ENCODE measurements at places on chromosomes 7 and 10.

- DNase-seq: no peak
Observed at GRCh38 chr10:9137368-9137767, 1082.9 kb downstream of the GATA3 start.

DNA sequence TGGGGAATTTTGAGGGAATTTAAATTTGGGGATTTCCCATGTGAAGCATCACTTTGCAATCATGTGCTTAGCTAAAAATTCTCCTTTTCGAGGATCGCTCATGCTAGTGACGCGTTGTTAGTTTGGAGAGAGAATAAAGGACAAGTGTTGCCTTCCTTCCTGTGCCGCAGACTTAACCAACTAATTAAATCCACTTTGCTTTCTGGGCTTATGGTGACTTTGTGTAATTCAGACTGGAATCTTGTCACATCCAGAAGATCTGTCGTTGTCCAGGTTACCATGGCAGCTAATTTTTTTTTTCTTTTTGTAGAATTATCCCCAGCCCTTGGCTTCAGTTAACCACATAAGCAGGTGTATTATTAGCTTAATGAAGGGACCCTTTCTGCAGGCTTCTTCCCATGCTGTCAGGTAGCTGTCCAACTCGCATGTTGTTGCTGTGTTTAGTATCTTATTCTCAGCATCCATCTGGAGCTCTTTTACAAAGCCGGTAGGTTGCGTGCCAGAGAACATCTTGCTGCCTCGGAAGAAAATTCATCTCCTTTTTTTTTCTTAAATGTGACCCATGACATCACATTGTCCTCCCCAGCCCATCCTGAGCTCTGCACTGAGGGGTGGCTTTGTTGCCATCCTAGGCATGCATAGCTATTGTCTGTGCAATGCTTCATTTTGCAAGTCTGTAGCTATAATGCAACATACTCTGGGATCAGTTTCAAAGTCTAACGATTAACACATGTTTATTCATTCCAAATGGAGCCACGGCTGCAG is 47.2 kb upstream of the NRP1 start:
- no peak for DNase-seq

GRCh38 chr7:128954150-128954549 is 16.4 kb downstream of the IRF5 start:
- DNase-seq: no peak

GRCh38 chr10:86033581-86033980 is 333.0 kb downstream of the GRID1 start:
- no peak for DNase-seq

DNA sequence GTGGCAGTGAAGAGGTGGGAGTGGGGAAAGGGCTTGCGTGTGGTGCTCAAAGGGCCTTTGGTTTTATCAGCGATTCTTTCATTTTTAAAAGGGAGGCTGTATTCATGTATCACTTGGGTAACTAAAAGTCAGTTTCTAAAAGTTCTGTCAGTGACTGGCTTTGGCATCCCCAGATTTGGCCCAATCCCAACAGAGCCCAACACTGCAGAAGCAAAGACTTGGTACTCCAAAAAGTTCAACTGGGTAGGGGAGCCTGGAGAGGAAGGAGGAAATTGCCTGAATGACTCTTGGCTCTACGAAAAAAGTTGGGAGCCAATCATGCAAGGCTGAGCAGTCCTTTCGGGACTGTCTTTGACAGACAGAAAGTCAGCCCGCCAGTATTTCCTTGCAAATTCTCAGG is 54.5 kb upstream of the COL13A1 start:
- DNase-seq: no peak

DNA sequence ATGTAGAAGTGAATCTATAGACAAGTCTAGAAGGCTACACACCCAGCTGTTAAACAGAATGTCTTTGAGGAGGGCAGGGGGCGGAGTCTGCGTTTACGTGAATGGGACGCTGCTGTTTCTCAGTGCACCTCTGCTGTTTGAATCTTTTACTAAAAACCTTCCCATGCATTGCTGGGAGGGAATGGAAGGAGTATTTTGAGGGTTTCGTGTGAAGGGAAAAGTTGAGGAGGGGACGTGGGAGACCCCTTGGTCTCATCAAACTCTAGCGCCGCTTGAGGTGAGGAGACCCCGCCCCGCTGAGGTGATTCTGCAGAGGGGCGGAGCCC is 492 bp upstream of the VCL start:
- no peak for DNase-seq

DNA sequence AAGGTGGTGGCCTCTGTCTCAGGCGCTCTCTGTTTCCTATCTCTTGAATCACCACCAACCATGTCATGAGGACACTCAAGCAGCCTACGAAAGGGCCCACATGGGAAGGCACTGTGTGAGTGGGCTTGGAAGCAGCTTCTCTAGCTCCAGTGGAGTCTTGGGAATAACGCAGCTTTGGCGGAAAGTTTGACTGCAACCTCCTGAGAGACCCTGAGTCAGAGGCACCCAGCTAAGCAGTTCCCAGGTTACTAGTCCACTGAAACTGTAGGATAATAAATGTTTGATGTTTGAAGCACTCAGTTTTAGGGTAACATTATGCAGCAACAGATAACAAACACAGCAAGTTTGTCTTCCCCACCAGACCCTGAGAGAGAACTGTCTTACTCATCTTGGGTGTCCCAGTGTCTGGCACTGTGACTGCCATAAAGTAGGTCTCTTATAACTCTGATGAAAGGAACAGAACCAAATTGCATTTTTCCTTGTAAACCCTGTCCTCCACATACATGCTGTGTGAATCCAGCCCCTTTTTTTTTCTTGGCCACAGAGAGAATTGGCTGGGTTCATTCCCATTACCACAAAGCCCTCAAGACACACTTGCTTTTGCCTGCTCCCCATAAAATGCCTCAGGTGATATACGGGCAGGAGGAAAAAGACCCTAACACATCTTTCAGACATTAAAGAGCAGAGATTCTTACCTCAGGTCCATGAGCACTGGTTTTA is 185.5 kb downstream of the ZNF365 start:
- no peak for DNase-seq

DNA sequence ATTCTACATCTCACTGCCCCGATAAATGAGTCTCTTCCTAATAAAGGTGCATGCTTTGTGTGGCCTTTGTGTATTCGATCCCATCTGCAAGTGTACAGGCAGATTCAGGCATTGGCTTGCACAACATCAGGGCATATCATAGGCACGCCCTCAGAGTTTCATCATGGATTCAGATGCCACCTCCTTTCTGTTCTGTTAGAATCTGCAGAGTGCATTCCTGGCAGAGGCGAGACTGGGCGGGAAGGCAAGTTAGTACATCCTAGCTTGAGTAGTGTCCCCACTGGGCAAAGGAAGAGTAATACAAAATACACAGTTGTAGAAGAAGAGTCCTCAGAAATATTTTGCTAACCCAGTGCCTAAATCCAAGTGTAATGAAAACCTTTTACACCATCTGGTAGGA is 346.5 kb upstream of the GALNT17 start:
- DNase-seq: no peak

DNA sequence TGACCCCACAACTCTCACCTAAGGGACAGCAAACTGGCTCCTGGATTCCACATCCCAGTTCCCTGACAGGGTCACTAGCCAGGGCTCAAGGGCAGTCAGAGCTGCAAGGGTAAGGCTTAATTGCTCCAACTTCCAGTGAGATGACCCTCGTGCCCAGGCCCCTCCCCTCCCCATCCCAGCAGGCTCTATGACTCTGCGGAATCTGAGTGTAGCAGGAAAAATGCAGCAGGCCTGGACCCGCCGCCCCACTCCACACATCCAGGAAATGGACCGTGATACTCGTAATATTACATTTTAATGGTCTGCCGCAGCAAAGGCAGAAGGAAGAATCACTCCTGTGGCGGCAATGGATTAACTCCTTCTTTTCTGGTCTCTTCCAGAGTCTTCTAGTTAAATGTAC is 91.7 kb upstream of the CHST15 start:
- DNase-seq: no peak

- no peak for DNase-seq
Observed at GRCh38 chr7:48296966-48297365, 125.7 kb downstream of the ABCA13 start.

GRCh38 chr10:11293332-11293731 is 275.7 kb downstream of the CELF2 start:
- DNase-seq: no peak

GRCh38 chr10:5511231-5511884 is 12.0 kb upstream of the CALML5 start:
- no peak for DNase-seq

DNA sequence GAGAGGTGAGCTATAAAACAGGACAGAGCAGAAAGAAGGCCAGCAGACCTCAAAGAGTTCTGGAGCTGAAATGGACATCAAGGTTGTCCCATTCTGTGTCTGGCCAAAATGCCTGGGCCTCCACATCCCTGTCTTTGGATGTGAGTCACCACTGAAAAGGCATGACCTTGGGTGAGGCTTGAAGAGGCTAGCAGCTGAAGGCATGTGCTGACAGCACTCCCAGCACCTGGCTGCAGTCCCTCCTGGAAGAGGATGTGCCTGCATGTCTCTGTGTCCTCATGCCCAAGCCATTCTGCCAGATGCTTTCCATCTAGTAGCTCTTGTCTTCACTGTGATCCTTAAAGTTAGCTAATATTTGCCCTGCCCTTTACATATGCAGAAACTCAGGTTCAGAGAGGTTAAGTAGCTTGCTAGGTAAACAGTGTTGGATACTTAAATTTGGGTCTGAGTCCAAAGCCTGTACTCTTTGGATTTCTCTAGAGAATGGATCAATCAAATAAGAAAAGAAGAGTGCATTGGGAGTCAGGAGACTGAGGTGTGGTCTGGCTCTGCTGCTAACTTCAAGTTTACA is 35.8 kb downstream of the HECW1 start:
- no peak for DNase-seq

DNA sequence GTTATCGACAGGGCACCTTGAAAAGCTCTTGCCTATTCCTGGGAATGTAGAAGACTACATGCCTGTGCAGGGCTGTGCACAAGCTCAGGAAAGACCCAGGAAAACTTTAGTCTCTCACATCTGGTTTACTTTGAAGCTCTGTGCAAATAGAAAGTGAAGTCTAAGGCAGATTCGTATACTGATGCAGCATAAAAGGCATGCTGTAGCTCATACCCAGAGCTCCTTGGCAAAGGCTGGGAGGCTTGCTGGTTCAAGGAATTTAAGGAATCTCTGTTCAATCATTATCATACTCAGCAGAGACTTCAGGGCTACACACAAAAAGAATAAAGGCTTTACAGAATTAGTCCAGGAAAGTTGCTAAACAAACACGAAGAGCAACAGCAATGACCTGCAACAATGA is 192.0 kb downstream of the OTUD1 start:
- no peak for DNase-seq

GRCh38 chr7:29328045-29328444 is 133.5 kb downstream of the CHN2 start:
- DNase-seq: no peak

All from stimulated activated CD8-positive, alpha-beta memory T cell treated with anti-CD3 and anti-CD28 coated beads, Interleukin-4, amount 100 ng/mL, for 1 hour (primary cell).